ENCODE measurements at places on chromosomes 7 and 10.

- no peaks in the 10 kb centered on the region for H3K27me3 ChIP-seq
- DNase-seq = no peak
- no peak overlapping the region for H3K27ac ChIP-seq
- no peak overlapping the region for H3K4me3 ChIP-seq
Observed at GRCh38 chr10:121322776-121323175, 275.5 kb downstream of the FGFR2 start.

DNA sequence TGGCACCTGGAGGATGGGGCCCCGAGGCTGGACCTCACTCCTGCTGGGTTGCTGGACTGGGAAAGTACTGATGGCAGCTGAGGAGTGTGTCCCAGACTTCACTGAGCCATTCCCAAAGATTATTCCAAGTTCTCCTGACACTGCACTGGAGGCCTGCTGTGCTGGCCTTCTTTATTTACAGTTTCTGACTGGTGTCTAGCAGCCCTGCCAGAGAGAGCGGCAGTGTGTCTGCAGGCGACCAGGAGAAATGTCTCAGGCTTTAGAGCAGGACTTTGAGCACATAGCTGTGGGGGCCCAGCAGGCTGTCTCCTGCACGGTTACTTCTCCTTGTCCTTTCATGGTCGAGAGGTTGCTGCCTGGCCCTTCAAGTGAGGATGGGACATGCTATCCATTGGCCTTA lies 16.1 kb downstream of the HTRA1 start:
- H3K4me1 ChIP-seq = peaks cover 16% of the 10 kb centered on the region
- H3K36me3 ChIP-seq = no peaks in the 10 kb centered on the region
- H3K27ac ChIP-seq = no peak overlapping the region
- no peaks in the 10 kb centered on the region for H3K27me3 ChIP-seq
- DNase-seq = no peak

DNA sequence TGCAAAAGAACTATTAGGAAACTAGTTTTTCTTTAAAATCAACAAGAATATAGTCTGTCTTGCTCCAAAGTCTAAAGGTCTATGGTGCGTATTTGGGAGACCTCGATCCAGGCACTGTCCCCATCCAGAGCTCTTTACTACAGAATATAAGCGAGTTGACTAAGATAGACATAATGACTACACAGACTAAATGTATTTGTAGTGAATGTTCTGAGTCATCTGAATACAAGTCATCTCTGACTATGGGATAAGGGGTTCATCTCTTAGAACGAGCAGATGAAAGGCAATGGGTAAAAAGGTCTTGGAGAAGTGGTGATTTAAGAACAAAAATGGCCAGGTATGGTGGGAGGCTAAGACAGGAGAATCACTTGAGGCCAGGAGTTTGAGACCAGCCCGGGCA lies 136.0 kb upstream of the RSU1 start:
- DNase-seq = no peak
- H3K36me3 ChIP-seq = no peaks in the 10 kb centered on the region
- H3K27me3 ChIP-seq = no peaks in the 10 kb centered on the region
- no peak overlapping the region for H3K27ac ChIP-seq
- peaks cover 22% of the 10 kb centered on the region for H3K4me1 ChIP-seq
- H3K4me3 ChIP-seq = no peak overlapping the region

DNA sequence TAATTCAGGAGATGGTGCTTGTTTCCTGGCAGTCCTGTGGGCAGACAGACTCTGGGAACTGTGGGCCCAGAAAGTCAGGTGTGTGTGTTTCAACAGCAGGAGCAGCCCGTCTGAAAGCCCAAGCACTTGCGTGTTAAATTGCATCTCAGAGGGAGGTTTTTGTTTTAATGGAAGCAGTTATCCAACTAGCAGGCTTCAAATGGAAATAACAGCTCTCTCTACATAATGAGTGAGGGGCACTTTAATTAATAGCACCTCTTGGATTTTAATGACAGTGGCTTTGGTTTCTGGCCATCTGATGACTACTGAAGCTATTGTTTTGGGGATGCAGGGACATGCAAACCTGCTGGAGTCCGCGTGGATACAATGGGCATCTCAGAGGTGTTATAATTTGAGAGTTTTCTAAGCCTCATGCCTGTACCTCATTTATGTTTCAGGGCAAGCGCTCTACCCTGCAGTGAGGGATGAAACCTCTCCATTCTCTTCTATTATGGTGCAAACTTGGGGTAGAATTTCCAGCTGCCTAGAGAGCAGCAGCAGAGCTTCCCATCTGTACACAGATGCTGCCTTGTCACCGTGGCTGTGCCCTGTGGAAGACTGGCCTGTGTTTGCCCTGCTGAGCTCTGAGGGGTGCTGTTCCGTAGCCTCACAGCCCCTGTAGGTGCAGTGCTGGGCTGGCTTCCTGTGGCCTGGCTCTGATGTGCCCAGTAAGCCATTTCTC lies 206.6 kb upstream of the GPR26 start:
- H3K4me3 ChIP-seq = no peak overlapping the region
- no peak for DNase-seq
- no peaks in the 10 kb centered on the region for H3K27me3 ChIP-seq
- H3K27ac ChIP-seq = no peak overlapping the region
- no peaks in the 10 kb centered on the region for H3K4me1 ChIP-seq

GRCh38 chr7:50068026-50068425 lies 25.0 kb downstream of the ZPBP start:
- H3K4me3 ChIP-seq = peak overlapping the region; percentile 49
- no peak for DNase-seq
- H3K36me3 ChIP-seq = no peaks in the 10 kb centered on the region
- H3K27me3 ChIP-seq = no peaks in the 10 kb centered on the region
- H3K27ac ChIP-seq = peak overlapping the region; percentile 80

- no peak for DNase-seq
- H3K4me3 ChIP-seq = no peak overlapping the region
Observed at GRCh38 chr10:95026461-95026860, 42.8 kb downstream of the CYP2C8 start.

- H3K27me3 ChIP-seq = no peaks in the 10 kb centered on the region
- H3K36me3 ChIP-seq = no peaks in the 10 kb centered on the region
- H3K27ac ChIP-seq = no peak overlapping the region
- no peak for DNase-seq
Observed at GRCh38 chr10:33434933-33435332, 100.5 kb upstream of the NRP1 start.

GRCh38 chr7:16205466-16205865 lies 215.9 kb downstream of the CRPPA start:
- H3K27me3 ChIP-seq = no peaks in the 10 kb centered on the region
- no peak overlapping the region for H3K4me3 ChIP-seq
- no peaks in the 10 kb centered on the region for H3K36me3 ChIP-seq
- H3K4me1 ChIP-seq = no peaks in the 10 kb centered on the region

GRCh38 chr10:5631936-5632335 lies 34.5 kb downstream of the ASB13 start:
- no peak overlapping the region for H3K4me3 ChIP-seq
- peak overlapping the region; percentile 57 for H3K27ac ChIP-seq
- no peaks in the 10 kb centered on the region for H3K27me3 ChIP-seq

DNA sequence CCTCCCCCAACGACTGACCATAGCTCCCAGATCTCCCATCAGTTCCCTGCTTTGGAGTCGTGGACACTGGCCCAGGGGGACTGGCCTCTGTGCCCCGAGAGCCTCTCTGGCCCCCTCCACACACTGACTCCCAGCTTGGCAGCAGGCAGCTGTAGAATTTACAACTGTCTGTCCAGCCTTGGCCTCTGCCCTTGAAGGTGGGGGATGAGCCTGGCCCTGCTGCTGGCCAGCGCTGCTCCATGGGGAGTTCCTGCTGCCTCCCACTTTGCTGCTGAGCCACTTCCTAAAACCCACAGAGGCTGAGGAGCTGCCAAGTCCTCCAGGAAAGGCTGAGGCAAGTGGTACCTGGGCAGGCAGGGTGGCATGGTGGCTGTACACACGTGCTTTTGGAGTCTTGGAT lies 147.1 kb downstream of the WDR11 start:
- no peaks in the 10 kb centered on the region for H3K36me3 ChIP-seq
- no peak overlapping the region for H3K27ac ChIP-seq
- no peak for DNase-seq
- H3K4me1 ChIP-seq = no peaks in the 10 kb centered on the region
- no peak overlapping the region for H3K4me3 ChIP-seq

DNA sequence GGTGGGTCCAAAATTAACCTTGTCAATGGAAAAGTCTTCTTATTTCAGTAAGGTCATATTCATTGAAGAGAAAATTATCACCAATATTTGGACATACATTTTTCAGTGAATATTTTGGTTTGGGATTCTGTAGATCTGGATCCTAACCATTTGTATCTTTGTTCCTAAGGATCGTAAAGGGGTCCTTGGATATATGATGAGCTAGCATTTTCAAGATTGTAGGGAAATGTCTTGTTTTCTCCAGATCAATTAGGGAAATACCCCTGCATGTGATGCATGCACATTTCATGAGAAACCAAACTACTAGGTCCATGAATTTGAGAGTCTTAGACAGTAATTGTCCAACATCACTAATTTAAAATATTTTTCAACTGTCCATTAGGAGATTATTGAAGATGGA lies 18.0 kb downstream of the DNTT start:
- peaks cover 45% of the 10 kb centered on the region for H3K27me3 ChIP-seq
- no peak overlapping the region for H3K27ac ChIP-seq
- no peak for DNase-seq
- H3K36me3 ChIP-seq = no peaks in the 10 kb centered on the region
- no peaks in the 10 kb centered on the region for H3K4me1 ChIP-seq
